Karpas-422 (cell line): ENCODE measurements at places on chromosomes 7 and 10. TPM values are rescaled to one million over a fixed set of nuclear protein-coding genes. Genes with fewer than 3 reads are reported as not detected.
A peak's percentile ranks its signal among the peaks of the same experiment; 100 is the strongest.

The CTTNBP2 gene
- total RNA-seq, result not detected in 2 replicates

GRCh38 chr10:72124989-72125388 is 36.6 kb upstream of the SPOCK2 start:
- DNase-seq, result no peak

DNA sequence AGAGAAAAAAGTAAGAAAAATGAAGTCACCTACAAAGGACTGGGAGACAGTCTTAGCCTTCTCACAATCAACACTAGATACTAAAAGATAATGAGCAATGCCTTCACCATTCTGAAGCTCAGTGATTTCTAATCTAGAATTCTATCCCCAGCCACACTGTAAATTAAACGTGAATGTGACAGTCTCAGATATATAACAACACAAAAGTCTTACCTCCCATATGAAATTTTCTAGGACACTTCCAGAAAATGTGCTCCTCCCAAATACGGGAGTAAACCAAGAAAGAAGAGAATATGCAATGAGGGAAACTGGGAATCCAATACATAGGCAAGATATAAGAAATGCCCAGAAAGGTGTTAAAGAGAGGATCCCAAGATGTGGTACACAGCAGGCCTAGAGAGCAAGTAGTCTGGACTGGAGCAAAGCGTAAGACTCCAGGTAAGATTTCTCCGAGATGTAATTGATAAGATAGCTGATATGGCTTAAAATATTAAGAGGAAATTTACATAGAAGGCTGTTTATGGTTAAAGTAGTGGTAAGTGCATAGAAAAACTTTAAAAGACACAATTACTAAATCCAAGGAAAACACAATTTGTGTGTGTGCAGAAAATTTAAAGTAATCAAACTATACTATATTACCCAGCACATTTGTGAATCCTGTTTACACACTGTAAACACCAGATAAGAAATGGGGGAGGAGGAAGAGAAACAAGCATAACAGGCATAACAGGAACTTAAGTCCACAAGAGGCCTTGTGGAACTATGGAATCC is 44.1 kb downstream of the SGMS1 start:
- DNase-seq, result no peak

DNA sequence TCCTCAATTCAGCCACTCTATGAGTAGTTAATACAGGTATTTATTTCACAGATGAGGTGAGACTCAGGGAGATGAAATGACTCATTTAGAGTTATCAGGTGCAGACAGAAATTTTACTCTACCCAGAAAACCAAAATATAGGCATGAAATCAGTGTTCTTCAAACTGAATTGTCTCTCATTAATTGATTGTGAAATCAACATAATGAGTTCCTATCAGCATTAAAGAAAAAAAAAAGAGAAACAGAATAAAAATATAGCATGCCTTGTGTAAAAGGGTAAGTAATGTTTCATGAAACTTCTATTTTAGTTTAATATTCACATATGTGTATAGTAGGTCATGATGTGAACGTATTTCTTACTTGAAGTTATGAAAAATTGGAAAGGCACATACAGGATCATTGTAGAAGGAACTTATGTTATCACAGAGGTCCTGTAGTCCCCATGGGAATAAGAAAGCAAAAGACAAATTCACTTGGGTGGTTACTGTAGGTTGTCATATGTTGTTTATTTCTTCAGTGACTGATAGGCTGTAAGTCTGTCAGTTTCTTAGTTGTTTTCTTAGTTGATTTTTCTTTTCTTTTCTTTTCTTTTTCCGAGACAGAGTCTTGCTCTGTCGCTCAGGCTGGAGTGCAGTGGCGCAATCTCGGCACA is 47.5 kb downstream of the KAT6B start:
- DNase-seq, result no peak

The EPHB6 gene
- not detected in 2 replicates for total RNA-seq

- no peak for DNase-seq
These were observed 552 bp downstream of the IL15RA start for GRCh38 chr10:5976512-5977470.

DNA sequence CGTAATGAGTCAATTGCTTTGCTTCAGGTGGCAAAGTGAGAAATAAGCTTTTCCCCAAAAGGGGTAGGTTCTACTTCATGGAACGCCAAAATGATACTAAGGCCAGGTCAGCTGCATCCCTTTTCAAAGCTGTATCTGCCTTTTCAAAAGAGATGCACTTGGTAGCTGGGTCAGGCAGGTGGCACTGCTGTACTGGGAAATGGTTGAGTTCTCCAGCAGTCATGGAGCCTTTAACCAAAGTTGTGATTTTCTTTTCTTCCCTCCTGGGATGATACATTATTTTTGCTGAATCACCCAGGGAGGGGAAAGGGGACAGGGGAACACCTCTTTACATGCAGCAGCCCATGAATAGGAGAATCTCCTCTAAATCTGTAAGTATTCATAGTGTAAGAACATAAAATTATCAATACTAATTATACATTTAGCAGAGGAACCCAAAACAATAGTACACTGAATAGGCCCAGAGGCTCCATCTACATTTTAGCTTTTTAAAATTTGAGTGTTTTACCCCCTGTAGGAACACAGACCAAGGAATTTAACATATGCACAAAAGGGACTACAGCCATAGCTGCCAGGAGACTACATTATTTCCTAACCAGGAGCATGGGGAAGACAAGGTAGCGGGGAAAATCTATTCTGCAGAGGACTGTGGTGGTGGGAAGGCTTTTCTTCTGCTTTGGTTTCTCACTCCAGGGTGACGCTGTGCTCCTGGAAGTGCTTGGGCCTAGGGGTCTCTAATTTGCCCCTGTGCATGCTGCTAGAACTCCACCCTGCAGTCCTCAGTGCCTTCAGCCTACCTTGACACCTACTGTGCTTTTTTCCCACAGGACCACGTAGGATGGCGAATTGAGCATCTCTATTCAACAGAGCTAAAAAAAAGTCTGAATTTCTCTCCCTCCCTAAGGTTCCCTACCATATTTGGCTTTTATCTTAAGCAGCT is 6.4 kb upstream of the GPR22 start:
- DNase-seq, result peak; percentile 77

DNA sequence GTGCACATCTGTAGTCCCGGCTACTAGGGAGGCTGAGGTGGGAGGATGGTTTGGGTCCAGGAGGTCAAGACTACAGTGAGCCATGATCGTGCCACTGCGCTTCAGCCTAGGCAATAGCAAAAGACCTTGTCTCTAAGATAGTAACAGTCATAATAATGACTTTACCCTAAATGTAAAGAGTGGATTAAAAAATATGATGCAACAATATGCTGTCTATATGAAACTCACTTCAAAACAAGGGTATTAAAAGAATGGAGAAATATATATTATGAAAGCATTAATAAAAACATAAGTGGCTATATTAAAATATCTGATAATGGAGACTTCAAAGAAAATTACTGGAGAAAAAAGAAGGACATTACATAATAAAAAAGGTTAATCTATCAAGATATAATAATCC is 5.7 kb downstream of the GNA12 start:
- DNase-seq, result no peak

The AKR1D1 gene
- total RNA-seq, result not detected in 2 replicates
